CD4-positive, alpha-beta T cell treated with Interleukin-17A for 4 hours (primary cell): ENCODE measurements at places on chromosomes 3 and 15.
A peak's percentile ranks its signal among the peaks of the same experiment; 100 is the strongest.

- no peak for DNase-seq
These were observed 7.2 kb downstream of the PLA1A start for GRCh38 chr3:119604878-119605277.

DNA sequence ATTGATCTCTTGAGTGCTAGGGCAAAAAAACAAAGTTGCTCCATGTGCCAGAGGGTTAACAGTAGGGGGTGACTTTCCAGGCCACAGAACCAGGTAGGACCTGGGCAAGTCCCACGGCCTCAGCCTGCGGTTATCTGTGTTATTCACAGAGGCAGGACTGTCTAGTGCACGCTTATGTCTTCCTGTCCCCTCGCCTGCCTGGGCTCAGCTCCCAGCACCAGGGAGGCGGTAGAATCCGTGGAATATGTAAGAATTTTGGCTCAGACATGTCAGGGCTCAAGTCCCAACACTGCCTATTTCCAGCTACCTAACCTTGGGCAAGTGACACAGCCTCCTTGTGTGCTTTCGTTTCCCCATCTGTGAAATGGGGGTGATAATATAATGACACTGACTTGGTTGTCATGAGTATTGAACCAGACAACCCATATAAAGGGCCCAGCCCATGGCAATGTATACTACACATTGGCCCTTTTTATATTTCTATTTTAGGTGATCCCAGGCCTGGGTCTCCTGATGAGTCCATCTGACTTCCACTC lies 44.3 kb upstream of the FLNB start:
- no peak for DNase-seq

DNA sequence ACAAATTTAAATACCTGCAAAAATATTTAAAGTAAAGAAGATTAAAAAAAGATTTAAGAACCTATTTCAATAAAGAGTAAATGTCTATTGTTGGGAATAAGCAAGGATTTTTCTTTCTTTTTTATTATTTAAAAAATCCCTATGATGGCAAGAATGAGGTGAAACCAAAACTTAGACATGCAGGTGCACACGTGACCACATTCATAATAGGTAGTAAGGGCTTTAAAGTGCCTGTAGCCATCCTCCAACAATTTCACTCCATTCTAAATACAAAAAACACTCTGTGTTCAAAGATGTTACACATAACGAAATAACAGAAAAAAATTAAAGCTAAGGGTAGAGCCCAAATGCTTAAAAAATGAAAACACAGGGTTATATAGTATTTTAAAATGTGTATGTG lies 74.0 kb downstream of the FBN1 start:
- DNase-seq = no peak

GRCh38 chr3:49173116-49173791 lies 1.9 kb downstream of the KLHDC8B start:
- no peak for DNase-seq

- DNase-seq = no peak
These were observed 4.8 kb upstream of the CSPG5 start for GRCh38 chr3:47583320-47584075.

DNA sequence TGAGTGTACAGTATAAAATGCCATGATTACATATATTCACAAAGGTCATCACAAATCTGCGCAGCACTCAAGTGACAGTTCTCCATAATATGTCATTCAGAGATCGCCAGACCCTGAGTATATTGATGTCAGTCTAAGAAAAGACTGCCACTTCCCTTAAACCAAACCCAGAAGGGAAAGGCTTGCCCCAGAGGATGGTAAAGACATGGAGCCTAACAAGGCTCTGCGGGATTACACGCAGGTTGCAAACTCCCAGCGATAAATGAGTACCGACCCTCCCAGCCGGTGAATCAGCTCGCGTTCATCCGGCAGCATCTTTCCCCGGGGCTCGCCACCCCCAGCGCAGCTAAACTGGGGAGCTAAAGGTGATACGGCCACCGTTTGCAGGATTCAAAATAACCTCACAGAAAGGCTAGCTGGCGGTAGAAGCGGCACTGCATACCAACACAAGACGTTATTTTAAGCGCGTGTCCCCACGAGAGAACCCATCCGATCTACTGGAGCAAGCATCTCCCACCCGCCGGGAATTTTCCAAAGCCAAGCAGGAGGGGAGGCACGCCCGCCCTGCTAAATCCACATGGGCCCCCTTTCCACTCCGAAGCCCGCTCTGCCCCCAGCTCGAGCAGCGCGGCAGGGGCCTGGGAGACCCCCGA lies 643 bp downstream of the MYO5A start:
- DNase-seq = peak; percentile 68

GRCh38 chr3:58049143-58049785 lies 41.0 kb downstream of the FLNB start:
- no peak for DNase-seq

DNA sequence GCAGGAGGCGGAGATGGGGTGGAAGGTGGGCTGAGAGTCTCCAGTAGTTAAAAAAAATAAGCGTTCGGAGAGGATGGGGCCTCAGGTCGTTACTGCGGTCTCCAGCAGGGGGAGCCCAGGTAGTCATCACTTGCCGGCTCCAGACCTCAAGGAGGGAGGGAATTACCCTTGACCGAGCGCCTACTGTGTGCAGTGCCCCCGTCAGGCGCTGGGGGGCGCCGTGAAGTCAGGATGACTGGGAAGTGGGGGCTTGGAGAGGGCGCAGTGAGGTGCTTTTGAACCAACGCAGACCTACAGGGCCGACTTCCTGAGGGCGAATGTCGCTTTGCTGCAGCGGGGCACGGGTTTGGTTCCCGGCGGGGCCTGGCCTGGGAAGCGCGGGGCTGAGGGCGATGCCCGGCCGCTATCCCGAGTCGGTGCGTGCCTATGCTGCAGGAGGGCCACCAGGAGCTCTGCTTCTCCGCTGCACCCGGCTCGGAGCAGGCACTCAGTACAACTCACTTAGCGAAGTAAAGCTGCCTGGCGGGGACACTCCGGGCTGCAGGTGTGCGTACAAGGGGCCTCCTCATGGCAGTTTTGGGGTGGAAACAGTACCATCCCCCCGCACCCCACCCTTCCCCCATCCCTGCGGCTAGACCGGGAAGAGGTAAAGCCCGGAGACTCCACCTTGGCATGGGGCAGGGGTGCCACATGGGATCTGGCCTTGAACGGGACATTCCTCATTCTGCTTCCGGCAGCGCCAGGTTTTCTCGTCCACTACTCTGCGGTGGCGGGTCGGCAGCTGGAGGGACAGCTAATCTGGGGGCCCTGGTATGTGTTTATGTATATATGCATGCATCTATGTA lies 79.8 kb downstream of the RHCG start:
- DNase-seq = peak; percentile 61

DNA sequence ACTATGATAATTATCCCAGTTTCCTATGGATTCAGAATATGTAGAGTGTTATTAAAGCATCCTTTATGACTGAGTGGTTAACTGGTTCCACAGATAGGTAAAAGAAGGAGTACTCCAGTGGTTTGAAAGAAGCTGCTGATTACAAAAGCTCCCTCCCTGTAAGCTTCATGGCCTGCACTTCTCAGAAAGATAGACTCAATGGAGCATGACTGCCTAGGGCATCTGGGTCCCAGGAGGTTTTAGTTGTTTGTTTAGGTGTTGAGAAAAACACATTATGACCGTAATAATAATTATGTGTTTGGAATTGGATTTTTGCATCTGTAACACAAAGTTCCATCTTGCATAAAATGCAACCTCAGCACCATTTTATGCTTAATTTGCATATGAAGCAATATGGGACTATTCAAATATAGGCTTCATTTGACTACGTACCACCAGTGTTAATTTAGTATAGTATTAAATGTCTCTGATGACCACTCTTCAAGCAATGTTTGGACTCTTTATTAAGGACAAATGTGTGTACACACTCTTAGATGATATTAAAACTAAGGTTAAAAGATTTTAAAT lies 121.1 kb downstream of the ROBO2 start:
- no peak for DNase-seq

- DNase-seq = no peak
These were observed 46.8 kb downstream of the DNAJC13 start for GRCh38 chr3:132464066-132464465.

GRCh38 chr15:66570842-66571478 lies 5.2 kb upstream of the LCTL start:
- no peak for DNase-seq

GRCh38 chr15:31398677-31399301 lies 72.2 kb downstream of the KLF13 start:
- DNase-seq = peak; percentile 34

DNA sequence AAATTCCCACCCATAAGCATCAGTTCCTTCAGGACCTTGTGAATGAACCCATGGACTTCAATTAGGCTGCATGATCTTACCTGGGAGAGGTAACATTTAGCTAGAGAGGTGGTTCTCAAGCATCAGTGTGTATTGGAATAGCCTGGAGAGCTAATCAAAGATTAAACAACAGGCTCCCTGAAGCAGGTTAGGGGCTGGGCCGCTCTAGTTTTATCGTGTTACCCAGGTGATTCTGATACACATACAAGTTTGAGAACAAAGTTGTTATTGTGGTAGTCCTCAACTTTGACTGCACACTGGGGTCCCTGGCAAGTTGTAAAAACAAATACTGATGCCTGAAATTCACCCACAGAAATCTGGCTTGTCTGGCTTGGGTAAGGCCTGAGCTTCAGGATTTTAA lies 31.2 kb downstream of the MYH15 start:
- no peak for DNase-seq

GRCh38 chr3:16546186-16547010 lies 32.9 kb upstream of the RFTN1 start:
- no peak for DNase-seq

DNA sequence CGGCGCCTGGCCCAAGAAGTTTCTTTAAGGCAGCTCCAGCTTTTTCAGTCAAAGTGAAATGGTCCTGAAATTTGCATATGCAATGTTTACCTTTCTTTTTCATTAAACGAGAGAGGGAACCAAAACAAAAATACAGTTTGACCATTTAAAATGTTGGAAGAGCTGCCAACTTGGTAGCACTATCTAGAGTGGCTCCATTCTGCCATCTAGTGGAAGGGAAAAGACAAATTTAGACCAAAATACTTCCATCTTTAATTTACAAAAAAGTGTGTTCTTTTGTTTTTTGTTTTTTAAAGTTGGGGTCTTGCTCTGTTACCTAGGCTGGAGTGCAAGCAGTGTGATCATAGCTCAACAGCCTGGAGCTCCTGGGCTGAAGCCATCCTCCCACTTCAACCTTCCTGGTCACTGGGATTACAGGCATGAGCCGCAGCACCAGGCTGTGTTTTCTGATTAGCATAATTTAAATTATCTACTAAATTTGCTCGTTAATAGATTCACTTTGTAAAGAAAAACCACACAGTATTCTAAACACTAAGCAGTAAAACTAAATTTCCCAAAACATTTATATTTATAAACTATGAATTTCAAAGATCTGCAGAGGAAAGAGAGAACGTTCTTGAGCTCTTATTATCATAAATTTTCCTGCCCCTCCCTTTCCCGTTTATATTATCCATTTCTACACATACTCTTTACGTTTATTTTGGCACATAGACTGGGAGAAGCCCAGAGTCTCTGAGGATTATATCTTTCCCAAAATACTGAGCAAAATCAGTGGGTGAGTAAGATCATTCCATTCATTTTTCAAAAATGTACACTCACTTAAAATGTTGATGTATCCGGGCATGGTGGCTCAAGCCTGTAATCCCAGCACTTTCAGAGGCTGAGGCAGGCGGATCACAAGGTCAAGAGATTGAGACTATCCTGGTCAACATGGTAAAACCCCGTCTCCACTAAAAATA lies 15.4 kb upstream of the RFC4 start:
- peak; percentile 16 for DNase-seq

- DNase-seq = no peak
These were observed 44.3 kb downstream of the IL5RA start for GRCh38 chr3:3065876-3066275.

DNA sequence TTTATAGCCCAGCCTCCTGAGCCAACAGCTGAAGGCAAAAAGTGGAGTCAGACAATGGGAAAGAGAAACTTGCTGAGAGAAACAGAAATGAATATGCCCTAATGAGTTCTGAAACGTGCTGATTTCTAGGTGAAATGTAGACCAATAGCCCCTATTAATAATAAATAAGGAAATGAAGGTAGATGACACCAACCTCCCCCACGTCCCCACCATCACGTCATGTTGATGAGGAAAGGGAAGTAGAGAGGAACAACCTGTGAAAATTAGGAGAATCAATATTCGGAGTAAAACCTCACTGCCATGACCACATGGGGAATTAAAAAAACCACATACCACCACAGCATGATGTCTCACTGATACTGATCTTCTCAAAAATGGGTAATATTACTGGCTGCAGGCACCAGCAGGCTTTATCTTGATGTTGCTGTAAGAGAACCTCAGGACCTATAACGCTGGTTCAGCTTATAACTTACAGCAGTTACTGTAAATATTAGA lies 64.0 kb downstream of the KAT2B start:
- peak; percentile 31 for DNase-seq

- DNase-seq = no peak
These were observed 8.8 kb downstream of the GPR87 start for GRCh38 chr3:151307583-151308488.

DNA sequence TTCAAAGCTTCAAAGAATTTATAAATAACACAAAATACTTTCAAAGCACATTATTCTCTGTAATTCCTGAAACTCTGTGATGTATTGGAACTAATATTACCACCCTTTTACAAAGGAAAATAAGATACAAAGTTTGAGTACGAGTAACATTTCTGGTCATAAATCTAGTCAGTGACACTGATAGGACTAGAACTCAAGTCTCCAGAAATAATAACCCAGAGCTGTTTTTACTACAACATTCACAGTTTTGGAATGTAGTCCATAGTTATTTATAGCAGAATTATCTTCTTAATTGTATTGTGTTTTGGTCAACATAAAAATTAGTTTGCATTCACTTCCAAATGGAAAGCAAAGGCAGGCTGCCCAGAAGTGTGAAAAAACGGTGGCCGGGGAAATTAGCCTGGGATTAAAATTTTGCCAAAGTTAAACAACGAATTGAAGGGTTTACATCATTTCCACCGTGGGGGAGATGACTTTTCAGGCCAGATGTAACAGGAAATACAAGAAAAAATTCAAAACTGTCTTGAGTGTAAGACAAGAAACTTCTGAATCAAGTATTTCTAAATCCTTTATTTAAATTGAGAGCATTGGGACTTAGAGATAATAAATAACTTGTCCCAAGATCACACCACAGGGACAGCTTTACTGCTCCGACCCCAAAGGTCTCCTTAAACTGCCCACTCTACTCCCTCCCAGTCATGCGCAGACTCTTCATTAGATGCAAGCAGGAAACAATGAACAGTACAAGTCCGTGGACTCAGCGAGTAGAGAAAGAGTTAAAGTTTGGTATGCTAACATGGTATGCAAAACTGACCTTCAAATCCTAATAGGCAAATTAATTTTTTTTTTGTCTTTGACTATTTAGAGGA lies 74.3 kb upstream of the VGLL4 start:
- no peak for DNase-seq

DNA sequence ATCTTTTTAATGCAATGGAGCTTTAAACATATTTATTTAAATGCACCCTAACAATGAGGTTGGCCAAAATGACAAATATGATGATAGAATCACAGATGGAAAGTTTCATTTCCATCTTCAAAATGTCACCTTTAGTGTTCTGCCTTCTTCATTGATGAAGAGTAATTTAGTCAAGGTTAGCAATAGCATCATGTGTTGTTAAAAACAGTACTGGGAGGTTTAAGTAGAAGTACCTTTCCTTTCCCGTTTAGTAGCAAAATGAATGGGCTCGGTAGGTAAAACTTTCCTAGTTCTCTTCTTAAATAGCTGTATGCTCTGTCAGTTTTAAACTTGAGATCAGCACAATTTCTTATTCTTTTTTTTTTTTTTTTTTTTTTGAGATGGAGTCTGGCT lies 35.1 kb downstream of the EIF2AK4 start:
- DNase-seq = no peak
